ENCODE measurements at places on chromosomes 1 and 21.

DNA sequence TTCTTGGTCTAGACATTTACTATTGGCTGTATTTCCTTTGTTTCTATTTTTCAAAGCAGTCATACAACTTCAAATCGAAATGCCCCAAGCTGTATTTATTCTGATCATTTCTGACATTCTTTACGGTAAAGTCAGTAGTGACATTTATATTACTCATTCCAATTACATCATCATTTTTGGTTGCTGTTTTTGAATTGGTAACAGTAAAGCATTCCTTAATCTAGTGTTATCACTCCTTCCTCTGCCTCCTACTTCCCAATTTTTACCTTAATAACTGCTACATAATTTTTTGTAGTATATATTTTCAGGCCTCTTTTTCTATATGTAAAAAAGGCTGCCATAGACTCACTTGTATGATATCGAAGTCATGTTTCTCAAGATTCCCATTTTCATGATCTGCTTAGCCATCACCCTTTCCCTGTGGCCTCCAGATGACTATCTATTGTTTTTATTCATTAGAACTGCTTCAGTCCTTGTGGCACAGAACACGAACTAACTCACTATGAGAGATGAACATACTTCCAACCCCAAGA is 167.2 kb downstream of the RUNX1 start:
- no peak for DNase-seq

DNA sequence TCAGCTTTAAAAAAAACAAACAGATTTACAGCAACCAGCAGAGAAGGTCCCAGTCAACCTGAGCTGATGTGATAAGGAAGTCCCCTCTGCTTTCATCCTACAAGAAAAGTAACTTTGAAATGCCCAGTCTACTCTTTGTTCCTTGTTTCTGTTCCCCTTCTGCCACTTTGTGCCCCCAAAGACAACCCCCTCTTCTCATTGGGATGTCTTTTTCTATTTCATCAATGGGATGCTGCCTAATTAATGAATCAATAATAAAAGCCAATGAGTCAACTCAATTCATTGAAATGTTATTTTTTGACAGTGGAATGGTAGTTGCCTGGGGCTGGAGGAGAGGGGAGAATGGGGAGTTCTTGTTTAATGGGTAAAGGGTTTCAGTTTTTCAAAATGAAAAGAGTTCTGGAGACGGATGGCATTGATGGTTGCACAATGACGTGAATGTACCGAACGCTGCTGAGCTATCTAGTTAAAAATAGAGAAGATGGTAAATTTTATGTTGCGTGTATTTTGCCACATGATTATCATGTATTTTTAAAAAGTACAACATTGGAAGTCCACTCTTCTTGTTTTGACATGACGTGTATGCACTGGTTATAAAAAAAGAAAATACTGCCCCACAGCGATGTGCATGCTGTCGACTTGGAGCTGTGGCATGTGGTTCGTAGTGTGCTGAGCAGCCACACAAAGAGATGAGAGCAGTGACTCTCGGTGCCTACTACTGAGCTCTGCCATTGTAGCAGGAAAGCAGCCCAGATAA is 22.4 kb upstream of the PADI2 start:
- DNase-seq, result no peak

DNA sequence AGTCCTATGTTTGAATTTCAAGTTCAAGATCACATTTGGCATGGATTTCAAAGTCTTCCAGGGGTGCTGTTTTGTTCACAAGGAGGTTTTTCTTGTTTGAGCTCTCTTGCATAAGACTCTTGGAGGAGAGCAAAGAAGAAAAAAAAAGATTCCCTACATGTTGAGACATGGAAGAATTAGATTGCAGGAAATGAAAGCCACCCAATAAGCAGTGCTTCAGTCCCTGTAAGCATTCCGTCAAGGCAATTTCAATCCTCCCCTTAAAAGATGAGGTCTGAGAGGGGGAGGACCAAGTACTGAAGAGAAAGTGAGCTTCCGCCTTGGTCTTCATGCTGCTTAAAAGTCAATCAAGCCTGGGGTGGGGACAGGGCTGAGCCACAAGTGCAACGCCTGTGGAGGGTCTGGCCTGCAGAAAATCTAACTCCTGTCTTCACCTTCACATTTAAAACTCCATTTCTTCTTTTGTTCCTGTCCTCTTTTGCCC is 50.2 kb downstream of the LPAR3 start:
- no peak for DNase-seq

GRCh38 chr1:1171161-1171545 is 2.5 kb upstream of the TTLL10 start:
- no peak for DNase-seq

- DNase-seq, result no peak
Measured at GRCh38 chr1:984476-984814, 2.6 kb upstream of the PERM1 start.
